ENCODE measurements at places on chromosomes 2 and 18.

DNA sequence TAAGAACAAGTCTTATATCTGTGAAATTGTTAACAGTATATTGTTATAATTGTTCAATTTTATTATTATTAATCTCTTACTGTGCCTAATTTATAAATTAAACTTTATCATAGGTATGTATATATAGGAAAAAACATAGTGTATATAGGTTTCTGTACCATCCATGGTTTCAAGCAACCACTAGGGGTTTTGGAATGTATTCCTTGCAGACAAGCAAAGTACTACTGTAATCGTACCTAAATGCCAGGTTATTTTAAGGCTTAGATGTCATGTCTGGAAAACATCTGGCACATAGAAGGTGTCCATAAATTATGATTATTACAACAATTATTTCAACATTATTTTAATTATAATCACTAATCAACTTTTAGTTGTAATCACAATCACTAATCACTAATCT lies 8.4 kb downstream of the ITSN2 start:
- DNase-seq: no peak

DNA sequence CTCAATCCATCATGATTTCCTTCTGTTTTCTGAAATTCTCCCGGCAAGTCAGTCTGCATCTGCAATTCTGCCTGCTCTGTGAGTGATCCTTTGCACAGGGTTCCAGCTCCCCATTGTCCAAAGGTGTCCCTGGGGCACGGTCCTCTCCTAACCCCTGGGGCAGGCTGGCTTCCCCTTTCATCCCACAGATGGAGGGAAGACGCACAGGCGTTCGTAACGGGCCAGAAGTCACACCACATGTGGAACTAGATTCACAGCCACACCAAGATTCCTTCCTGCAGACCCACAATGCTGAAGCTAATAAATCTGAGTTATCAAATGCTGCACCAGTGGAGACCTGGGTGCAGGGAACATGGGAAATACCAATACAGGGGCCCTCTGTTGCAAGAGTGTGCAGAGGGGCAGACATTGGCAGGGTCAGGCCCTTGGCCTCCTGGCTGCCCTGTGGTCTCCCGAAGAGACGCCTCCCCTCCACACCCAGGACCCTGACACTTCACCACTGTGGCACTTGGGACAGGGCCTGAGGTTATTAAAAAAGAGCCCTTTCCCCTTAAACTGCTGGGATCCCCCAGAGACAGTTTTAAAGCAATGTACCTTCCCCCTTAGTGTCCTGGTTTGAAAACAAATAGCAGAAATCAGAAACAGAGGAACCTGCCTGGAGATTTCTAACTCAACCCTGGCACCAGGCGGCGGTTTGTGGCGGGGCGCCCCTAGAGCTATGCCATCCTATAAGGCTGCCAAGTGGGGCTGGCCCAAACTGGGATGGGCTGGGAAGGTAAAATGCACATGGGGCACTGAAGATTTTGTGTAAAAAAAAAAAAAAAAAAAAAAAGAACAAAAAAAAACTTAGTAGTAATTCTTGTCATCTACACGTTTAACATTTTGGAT lies 15.4 kb downstream of the ZNF516 start:
- DNase-seq: no peak

- DNase-seq: no peak
These were observed 41.6 kb upstream of the TFCP2L1 start for GRCh38 chr2:121326628-121327027.

GRCh38 chr2:234027641-234028040 lies 22.9 kb upstream of the SPP2 start:
- DNase-seq: no peak

GRCh38 chr2:121902616-121903015 lies 147.2 kb downstream of the TSN start:
- no peak for DNase-seq

DNA sequence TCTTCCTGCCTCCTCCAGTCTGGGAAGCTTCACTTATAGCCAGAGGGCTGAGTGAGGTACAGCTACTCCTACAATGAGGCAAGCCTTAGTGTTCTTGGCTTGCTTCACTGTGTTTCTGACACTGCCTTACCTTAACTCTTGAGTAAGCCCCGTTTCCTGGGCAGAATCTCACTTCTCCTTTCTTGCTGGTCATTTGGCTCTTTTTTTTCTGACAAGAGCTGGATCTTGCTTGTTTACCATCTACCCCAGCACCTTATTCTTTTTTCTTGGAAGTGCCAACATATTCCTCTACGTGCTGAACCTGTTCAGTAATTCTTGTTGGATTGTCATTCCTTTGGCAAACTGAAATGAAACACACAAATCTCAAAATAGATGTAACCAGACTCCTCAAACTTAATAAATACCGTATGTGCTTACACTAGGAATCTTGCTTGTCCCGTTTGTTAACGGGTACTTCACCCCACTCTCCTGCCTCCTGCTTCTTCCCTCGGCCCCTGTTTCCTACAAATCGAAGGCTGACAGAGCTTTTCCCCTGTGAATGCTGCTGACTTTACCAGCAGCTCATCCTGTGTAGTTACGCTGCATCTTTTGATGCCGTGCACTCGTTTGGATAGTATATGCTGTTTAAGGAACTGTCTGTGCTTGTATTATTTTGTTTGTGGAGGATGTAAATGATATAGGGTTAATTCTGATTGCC lies 132.2 kb downstream of the FMNL2 start:
- DNase-seq: peak; percentile 20

- no peak for DNase-seq
These were observed 253.3 kb upstream of the AGAP1 start for GRCh38 chr2:235240574-235240973.

- no peak for DNase-seq
These were observed 85.2 kb downstream of the SKA1 start for GRCh38 chr18:50460062-50460461.

DNA sequence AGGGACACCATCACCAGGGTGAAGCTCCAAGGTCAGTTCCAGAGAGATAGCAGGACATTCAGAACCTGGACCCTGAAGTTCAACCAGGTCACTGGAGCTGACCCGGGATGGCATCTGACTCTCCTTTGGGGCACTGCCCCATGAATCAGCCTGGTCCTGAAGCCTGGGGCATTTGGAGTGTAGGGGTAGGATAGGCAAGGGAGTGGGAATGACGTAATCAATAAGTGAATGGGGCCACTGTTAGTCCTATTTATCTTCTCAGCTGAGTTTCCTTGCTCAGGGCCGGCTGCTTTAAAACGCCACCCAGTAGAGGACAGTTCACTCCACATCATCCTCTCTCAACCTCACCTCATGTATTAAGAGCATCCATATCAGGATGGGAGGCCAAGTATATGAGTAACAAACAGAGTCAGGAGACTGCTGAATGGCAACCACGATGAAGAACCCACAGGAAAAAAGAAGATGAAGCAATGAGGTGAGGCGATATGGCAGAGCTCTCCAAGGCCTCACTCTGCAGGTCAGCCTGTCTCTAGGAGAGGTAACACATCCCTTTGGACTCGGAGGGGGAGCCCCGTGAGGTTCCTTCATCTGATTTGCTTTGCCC lies 1.8 kb upstream of the RFX8 start:
- DNase-seq: peak; percentile 7

DNA sequence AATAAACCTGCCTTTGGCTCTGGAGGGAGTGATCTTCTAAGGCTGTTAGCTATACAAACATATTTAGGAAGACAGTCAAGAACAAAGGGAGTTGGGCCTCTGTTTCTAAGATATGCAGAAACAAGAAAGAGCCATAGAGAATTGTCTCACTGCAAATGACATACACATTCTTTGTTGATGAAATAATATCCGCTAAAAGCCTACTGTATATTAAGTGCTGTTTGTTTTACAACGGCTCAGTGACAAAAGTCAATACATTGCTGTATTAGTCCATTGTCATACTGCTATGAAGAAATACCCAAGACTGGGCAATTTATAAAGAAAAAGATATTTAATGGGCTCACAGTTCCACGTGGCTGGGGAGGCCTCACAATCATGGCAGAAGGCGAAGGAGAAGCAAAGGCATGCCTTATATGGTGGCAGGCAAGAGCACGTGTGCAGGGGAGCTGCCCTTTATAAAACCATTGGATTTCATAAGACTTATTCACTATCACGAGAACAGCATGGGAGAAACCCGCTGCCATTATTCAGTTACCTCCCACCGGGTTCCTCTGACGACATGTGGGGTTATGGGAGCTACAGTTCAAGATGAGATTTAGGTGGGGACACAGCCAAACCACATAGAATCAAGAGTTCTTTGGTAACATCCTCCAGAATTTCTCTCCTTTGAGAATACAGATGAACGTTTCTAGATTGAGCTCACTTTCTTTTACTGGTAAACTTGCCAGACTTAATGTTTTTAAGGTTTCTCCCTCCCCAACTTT lies 157.8 kb downstream of the PIK3C3 start:
- DNase-seq: peak; percentile 25

DNA sequence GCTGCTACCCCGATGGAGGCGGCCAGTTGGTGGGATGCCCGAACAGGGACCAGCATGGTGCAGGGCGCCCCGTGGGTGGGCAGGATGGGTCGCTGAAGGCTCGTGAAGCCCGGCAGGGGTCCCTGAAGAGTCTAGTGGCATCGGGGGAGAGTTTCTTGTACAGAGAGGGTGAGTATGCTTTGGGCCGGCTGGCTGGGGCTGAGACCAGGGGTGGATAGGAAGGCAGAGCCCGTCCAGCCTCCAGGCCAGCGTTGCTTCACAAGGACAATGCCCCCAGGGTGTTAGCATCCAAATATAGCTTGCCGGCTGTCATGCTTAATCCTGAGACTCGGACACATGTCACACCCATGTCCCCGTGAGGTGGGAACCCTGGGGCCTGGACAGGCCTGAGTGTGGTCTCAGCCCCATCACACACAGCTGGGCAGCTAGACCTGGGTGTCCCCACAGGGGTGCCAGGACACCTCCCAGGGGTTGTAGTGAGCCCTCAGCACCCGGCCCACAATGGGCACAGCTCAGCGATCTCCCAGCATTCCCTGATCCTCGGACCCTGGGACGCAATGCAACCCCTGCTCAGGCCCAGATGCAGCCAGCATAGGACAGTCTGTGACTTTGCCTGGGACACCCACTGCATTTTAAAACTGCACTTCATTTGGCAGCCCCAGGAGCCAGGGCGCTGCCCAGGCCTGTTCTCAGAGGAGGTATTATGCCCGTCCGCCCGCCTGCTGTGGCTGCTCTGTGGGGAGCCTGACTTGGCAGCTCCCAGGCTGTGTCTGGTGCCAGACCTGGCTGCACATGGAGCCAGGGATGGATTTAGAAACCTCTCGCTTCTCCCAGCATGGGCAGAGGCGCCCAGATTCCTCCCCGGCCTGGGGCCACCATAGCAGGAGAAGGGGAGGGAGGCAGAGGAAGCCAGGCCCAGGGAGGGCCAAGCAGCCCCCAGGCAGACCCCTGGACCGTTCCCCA lies 36.4 kb downstream of the RAMP1 start:
- DNase-seq: peak; percentile 30

DNA sequence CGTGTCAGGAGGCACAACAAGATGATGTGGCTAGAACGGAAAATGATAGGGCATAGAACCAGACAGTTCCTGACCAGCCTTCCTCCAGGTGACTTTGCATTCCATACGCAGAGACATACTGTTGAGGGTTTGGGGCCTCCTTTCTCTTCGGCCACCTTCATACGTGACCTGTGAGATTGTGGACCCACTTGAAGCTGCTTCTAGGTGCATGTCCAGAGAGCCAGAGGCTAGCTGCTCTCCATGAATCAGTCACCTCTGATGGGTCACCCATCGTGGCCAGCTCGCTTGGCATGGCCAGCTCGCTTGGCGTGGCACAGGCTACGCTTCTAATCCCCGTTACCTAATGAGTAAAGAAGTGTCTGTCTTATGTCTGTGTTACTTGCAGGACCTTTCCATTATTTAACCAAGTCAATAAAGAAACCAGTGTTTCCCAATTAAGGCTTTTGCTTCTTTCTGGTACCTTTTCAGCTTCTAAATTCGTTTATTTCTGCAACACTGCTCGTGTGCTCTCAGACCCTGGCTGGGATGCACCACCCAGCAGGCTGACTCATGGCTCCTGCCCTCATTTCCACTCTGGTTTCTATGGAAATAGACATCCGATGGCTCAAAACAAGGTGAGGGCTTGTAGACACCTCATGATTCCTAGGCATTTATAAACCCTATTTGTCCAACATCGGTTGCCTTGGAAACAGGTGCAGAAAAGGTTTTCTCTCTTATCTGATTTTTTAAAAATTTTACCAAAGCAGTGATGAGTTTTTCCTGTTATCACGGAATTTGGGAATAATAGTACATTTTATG lies 86.7 kb upstream of the B3GNT7 start:
- peak; percentile 26 for DNase-seq

DNA sequence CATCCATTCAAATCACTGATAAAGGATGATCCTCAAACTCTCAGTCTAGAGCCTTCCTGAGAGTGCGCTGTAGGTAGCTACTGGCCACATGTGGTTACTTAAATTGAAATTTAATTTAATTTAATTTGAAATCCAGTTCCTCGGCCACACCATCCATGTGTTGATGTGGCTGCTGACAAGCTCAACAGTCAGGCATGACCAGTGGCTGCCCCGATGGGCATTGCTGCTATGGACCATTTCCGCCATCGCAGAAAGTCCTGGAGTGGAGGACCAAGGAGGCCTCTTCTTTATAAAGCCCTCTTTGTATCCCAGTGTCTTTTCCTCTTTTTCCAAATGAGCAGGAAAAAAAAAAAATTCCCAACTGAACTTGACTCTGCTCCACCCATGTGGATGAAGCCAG lies 100.6 kb downstream of the HDAC4 start:
- no peak for DNase-seq

- DNase-seq: no peak
These were observed 131.2 kb upstream of the SOX11 start for GRCh38 chr2:5561006-5561405.

GRCh38 chr2:189424961-189425360 lies 16.3 kb upstream of the WDR75 start:
- no peak for DNase-seq

Measured in AG10803 (cell line).